ENCODE measurements at places on chromosomes 11 and 22. TPM values are rescaled to one million over a fixed set of nuclear protein-coding genes. Genes with fewer than 3 reads are reported as not detected.

PDE3B gene
- under 0.01 TPM for total RNA-seq

AP1B1 gene
- 64.3 TPM for total RNA-seq

TMPRSS13 gene
- total RNA-seq, result 1.7 TPM

TMEM135 gene
- 14.3 TPM for total RNA-seq

UPK3A gene
- not detected for total RNA-seq

RFPL1 gene
- not detected for total RNA-seq

NNMT gene
- total RNA-seq, result 356 TPM

NRXN2 gene
- not detected for total RNA-seq

OR51A2 gene
- total RNA-seq, result not detected

MMP13 gene
- not detected for total RNA-seq

PPME1 gene
- total RNA-seq, result 23.6 TPM

PGA5 gene
- not detected for total RNA-seq

C22orf31 gene
- total RNA-seq, result not detected

OR51E2 gene
- total RNA-seq, result under 0.01 TPM

KRTAP5-11 gene
- total RNA-seq, result 0.72 TPM
